ENCODE measurements at places on chromosomes 16 and 17.

GRCh38 chr16:48556913-48557351, 53.0 kb downstream of the N4BP1 start:
- DNase-seq, result no peak

DNA sequence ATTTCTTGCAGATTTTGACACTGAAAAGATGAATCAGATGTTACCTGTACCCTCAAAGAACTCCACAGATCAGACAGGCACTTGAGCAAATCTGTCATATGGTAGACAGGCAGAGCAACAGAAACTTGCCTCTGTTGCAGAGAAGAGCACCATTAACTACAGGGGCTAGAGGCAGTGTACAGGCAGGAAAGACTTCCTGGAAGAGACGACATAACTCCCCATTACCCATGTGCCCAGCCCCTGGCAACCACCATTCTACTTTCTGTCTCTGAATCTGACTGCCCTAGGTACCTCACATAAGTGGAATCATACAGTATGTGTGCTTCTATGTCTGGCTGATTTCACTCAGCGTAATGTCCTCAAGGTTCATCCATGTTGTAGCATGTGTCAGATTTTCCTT, 15.5 kb downstream of the GFOD2 start:
- no peak for DNase-seq

GRCh38 chr16:49910541-49911071, 54.7 kb upstream of the ZNF423 start:
- no peak for DNase-seq

DNA sequence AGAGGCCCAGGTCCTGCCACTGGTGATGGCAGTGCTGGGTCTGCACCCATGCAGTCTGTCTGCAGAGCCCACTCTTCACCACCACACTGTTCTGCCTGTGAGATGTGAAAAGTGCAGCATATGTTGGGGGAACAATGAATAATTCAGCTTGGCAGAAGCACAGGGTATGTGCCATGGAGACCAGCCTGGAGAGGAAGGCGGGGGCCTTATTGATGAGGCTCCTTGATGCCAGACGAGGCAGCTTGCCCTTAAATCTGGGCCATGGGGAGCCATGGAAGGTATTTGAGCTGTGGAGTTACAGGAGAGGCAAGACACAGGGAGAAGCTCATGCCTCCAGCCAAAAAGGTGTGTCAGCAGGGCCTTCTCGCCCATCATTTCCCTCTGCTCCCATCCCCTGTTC, 124.7 kb downstream of the C16orf78 start:
- DNase-seq, result no peak

GRCh38 chr17:6497496-6498221, 53.4 kb downstream of the PIMREG start:
- no peak for DNase-seq

- no peak for DNase-seq
Measured at GRCh38 chr17:2263183-2264066, 40.2 kb downstream of the SMG6 start.

DNA sequence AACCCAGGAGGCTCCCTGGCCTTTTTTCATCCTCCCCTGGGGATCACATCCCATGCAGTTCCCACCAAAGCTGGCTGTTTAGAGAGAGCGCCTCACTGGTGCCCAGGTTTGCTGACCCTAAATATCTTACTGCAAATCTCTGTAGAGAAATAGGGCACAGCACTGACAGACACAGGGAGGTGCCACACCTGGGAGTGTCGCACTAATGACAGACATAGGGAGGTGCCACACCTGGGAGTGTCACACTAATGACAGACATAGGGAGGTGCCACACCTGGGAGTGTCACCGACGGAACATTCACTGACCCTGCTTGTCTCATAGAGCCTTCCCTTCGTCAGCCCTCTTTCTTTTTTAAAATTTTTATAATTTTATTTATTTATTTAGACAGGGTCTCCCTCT, 25.6 kb downstream of the UNK start:
- DNase-seq, result no peak

GRCh38 chr17:47701608-47702007, 7.6 kb downstream of the TBKBP1 start:
- no peak for DNase-seq

DNA sequence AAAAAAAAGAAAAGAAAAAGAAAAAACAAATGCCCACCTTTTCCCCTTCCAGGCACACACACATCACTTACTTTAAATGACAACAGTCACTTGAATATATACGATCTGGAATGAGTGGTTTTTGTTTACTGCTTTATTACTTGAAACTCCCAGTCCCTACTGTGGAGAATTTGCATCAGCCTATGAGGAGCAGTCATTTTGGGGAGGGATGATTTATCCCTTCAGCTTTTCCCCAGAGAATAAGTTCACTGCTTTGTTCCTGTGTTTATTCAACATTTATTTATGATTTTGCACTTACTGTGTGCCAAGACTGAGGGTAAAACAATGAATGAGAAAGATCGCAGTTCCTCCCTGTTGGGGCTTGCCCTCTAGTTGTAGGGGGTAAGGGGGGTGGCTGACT, 4.7 kb upstream of the ZNF423 start:
- no peak for DNase-seq

- no peak for DNase-seq
Measured at GRCh38 chr17:1100382-1100781, 79.4 kb downstream of the ABR start.

- DNase-seq, result no peak
Measured at GRCh38 chr17:49217651-49218413, 7.3 kb downstream of the ABI3 start.

DNA sequence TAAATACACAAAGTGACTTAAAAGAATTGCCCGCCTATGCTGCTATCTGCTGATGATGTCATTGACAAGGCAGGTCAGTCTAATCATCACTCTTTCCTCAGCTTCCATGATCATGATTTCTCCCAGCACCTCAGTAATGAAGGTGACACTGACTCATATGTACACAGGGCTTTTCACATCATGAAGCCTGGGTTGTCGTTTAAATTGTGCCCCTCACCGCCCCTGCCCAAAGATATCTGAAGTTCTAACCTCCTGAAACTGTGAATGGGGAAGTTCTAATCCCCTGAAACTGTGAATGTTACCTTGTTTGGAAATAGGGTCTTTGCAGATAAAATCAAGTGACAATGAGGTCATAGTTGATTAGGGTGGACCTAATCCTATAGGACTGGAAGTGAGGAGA, 17.4 kb upstream of the GPRC5C start:
- no peak for DNase-seq

GRCh38 chr16:29807426-29808218, 1.3 kb downstream of the MAZ start:
- peak; percentile 95 for DNase-seq

GRCh38 chr17:82184761-82185160, 27.9 kb downstream of the CCDC57 start:
- no peak for DNase-seq

DNA sequence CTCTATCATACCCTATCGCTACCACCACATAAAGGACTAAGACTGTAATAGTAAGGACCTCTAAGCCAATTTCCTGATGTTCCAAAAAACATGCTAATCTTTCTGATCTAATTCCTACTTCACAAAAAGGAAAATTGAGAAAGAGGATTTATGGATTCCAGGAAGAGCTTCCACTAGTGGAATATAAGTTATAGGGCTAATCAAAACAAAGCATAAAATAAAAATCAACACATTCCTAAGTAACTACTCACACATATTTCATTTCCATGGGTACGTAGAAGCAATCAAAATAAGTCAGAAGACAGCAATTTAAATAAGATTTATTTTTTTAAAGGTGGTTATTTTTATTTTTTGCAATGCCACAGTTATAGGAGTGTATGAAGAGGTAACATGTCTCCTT, 12.4 kb downstream of the CCDC43 start:
- no peak for DNase-seq

GRCh38 chr16:30145657-30146056, 22.6 kb upstream of the MAPK3 start:
- no peak for DNase-seq

- DNase-seq, result no peak
Measured at GRCh38 chr17:76887802-76888201, 19.6 kb downstream of the MGAT5B start.

GRCh38 chr16:24975428-24975889, 39.7 kb downstream of the ARHGAP17 start:
- no peak for DNase-seq

DNA sequence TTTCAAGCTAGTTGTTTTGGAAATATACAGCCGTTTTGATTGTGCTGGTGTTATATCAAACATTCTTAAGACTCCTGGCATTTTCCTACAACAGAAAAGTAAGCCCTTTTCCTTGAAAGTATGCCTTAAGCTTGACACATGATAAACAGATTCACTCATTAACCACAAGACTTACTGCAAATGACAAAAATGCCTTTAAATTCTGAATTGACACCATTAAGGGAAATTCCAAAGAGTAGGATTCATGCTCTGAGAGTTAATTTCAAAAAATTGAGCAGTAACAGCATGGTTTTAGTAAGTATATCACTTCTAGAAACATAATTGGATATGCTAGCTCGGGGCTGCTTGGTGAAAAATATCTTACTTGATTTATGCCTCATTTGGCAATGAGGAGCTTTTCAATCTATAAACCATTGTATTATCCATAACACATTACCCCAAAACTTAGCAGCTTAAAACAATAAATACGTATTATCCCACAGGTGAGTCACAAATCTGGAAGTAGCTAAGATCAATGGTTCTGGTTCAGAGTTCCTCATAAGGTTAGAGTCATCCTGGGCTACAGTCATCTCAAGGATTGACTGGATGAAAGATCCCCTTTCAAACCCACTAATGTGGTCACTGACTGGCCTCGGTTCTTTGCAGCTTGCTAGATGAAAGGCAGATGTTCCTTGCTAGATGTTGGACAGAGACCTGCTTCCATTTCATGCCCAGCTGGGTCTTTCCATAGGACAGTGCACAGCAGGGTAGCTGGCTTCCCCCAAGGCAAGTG, 8.2 kb upstream of the PHAF1 start:
- no peak for DNase-seq

- DNase-seq, result no peak
Measured at GRCh38 chr17:31559584-31560501, 168.4 kb downstream of the RAB11FIP4 start.
